ENCODE measurements at places on chromosomes 1 and 21.

GRCh38 chr1:228006786-228007048, at the start of gene WNT3A:
Gene WNT3A (plus strand): TSS chr1:228006998. CDS start chr1:228007129, 131 bp downstream.
- DNase-seq: no peak

DNA sequence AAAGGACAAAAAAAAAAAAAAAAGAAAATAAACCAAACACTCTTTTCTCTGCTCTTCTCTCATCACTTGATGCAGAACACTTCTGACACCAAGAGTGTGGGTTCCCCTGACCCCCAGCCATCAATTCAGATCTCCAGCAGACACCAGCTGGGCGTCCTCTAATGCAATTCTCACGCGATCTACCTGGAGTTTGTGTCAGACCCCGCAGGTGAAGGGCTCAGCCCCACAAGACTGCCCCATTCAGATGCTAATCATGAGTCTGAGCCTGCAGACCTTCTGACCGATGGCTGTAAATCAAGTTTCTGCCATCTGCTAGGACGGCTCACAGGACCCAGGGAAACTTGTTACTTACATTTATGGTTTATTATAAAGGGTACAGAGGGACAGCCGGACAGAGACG, 133.6 kb upstream of the C1orf174 start:
- no peak for DNase-seq

- no peak for DNase-seq
These were observed 12.7 kb upstream of the GADD45A start for GRCh38 chr1:67672260-67672803.

- no peak for DNase-seq
These were observed 45.4 kb upstream of the ATP1B1 start for GRCh38 chr1:169060919-169061639.

DNA sequence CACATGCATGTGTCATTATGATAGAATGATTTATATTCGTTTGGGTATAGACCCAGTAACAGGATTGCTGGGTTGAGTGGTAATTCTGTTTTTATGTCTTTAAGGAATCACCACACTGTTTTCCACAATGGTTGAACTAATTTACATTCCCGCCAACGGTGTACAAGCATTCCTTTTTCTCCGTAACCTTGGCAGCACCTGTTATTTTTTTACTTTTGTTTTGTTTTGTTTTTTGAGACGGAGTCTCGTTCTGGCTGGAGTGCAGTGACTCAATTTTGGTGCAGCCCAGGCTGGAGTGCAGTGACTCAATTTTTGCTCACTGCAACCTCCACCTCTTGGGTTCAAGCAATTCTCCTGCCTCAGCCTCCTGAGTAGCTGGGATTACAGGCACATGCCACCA, 8.5 kb upstream of the S100B start:
- no peak for DNase-seq

- no peak for DNase-seq
These were observed 479.8 kb upstream of the VAMP3 start for GRCh38 chr1:7290971-7291970.

DNA sequence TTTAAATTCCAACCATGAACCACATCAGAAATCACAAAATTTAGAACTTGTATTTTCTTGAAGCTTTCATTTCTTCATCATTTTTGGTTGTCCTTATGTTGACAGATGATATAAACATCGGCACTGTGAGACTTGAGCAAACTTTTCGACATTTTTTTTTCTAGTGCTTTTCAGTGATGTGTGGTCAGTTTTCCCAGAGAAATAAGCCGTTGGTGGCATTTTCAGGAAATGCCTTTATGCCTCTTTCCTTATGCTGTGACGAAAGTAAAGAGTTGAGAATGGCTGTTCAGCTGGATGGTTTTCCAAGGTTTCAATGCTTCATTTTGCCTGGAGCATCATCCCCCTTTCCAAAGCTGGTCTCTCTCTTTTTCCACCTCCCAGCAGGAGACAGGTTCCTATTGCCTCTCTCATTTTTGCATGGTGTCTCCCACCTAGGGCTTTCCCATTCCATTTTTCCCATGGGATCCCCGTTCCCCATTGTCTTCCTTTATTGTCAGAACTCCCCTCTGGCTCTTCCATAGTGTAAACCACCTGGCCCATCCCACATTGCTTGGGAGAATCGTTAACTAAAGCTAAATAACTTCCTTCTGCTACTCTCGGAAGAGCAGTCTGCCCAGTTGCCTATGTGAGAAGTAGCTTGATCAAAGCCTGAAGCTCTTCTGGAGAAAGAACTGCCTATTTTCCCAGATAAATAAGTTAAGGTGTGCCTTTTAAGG, 61.4 kb upstream of the DYNLT5 start:
- no peak for DNase-seq

DNA sequence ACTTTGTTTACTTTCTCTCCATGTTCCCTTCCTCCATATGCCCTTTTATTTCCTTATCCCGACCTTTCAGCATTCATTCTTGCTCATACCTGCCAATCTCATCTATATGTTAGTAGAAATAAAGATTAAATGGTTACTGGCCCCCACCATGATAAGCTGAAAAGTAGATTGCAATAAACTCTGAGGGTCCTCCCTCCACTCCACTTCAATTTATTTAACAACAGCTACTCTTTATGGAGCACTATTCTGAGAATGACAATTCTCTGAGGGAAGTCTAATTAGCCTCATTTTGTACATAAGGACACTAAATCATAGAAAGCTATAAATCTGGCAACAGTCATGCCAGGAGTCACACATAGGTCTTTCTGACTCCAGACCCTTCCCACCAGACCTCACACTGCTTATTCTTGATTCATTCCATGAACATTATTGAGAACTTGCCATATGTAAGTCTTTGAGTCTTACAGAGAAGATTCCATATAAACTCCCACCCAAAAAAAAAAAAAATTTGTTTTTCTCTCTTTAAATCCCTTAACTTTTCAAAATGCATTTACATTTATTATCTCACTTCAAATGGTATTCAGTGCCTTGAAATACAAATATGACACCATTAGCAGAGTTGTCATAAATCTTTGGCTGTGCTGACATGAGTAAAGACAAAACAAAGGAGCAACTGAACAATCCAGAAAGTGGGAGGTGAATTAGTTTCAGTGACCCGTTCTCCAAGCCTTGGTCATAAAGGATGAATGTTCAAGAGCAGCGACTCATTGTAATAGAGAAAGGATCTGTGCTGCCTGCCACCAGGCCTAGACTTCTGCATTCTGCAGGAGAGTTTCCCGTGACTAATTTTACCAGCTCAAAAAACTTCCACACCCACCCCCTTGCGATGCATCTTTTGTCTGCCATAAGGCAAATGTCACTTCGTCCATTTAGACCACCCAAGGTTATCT, 28.5 kb downstream of the PALMD start:
- no peak for DNase-seq

GRCh38 chr1:216075339-216075738, 347.9 kb downstream of the USH2A start:
- DNase-seq: no peak

GRCh38 chr1:195773931-195774330, 834.3 kb downstream of the KCNT2 start:
- no peak for DNase-seq

GRCh38 chr21:31559368-31560119, 99.9 kb upstream of the SOD1 start:
- peak; percentile 86 for DNase-seq

- DNase-seq: no peak
These were observed at the start of gene SLC16A4 for GRCh38 chr1:110390692-110391245. Gene SLC16A4 (minus strand): TSS chr1:110391026. CDS start chr1:110389323, 1,703 bp downstream.

GRCh38 chr1:237809099-237809498, 81.6 kb downstream of the ZP4 start:
- DNase-seq: no peak

GRCh38 chr1:246836209-246836966, 95.4 kb downstream of the AHCTF1 start:
- no peak for DNase-seq

DNA sequence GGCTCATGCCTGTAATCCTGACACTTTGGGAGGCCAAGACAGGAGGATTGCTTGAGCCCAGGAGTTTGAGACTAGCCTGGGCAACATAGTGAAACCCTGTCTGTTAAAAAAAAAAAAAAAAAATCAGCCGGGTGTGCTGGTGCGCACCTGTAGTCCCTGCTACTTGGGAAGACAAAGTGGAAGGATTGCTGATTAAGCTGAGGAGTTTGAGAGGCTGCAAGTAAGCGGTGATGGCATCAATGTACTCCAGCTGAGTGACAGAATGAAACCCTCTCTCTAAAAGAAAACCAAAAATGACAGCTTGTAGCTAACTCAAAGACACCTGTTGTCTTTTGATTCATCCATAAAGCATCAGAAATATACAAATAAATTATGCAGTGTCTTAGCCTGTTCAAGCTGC, 31.8 kb downstream of the SIPA1L2 start:
- no peak for DNase-seq

DNA sequence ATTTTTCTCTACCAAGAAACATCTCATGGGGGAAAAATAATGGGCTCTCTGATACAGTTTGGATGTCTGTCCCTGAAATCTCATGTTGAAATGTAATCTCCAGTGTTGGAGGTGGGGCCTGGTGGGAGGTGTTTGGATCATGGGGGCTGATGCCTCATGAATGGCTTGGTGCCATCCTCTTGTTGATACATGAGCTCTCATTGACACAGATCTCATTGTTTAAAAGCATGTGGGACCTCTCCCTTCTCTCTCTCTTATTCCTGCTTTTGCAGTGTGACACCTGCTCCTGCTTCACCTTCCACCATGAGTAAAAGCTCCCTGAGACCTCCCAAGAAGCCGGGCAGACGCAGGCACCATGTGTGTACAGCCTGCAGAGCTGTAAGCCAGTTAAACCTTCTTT, 332.5 kb upstream of the NRIP1 start:
- no peak for DNase-seq

- DNase-seq: no peak
These were observed 64.1 kb upstream of the RNPC3 start for GRCh38 chr1:103461161-103462105.

- DNase-seq: no peak
These were observed 9.6 kb upstream of the RGS1 start for GRCh38 chr1:192565946-192566345.

GRCh38 chr21:36171336-36171735, 14.7 kb downstream of the DOP1B start:
- DNase-seq: no peak

DNA sequence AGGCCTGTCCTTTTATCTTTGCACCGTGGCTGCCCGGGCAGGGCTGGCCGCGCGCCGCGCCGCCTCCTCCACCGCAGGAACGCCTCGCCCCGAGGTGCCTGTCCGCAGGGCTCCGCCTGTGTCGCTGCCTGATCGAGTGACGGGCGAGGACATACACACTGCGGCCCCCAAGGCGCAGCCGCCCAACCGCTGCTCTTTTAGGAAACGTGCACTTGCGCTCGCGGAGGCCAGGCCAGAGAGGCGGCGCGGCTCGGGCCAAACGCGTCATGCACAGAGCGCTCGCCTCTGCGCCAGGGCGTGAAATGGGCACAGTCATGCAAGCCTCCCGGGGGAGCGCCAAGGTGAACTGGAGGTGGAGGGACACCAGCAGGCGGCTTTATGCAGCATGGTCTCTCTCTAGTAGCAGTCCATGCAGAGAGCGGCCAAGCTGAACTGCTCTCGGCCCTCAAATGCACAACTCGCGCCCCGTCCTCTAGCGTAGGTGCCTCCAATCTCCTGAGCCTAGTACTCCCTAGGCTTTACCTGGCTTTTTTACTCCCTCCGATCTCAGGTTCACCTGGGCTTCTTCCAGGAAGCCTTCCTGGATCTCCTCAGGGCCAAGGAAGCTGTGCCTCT, 12.9 kb downstream of the TRABD2B start:
- DNase-seq: no peak

- DNase-seq: no peak
These were observed 37.5 kb upstream of the QSOX1 start for GRCh38 chr1:180116964-180117763.

GRCh38 chr21:39774227-39774626, 29.2 kb downstream of the IGSF5 start:
- no peak for DNase-seq

DNA sequence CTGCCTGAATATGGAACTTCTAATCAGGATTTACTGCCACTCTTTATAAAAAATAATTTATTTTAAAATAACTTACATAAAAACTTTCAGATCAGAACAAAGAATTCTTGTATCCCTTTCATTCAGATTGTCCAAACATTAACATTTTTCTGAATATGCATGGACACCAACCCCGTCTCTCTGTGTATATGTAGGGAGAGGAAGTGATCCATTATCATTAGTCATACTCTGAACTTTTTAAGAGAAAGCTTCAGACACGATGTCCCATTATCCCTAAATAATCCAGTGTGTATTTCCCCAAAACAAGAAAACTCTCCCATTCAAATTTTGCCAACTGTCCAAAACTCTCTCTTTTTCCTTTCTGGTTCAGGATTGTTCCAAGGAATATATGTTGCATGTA, 122.3 kb upstream of the CXADR start:
- no peak for DNase-seq

- DNase-seq: no peak
These were observed 27.3 kb upstream of the EVA1B start for GRCh38 chr1:36350659-36351226.

DNA sequence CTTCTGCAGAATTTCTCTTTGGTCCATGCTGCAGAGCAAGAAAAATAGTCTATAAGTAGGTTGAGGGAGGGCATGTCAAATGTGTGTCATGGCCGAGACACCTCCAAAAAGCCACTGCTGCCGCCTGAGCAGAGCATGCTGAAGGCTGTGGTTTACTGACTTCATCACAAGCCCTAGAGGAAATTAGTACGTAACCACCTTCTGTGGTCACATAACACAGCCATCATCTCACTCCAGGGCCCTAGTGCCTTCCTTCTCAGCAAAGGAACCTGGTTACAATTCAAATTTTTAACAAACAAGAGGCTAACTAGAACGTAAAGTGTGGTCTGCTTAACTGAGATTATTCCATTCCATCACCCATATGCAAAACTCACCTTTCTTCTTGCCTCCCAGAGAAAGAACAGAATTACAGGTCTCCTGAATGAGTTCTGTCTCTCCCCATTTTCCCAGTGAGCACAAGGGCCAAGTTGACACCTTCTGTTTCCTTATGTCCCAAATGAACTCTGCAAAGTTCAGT, at the start of gene PTPN22:
PTPN22 (minus strand) TSS at position 116 of the 517 bp plus-strand sequence.
- peak; percentile 54 for DNase-seq

GRCh38 chr1:86760199-86760598, 55.8 kb downstream of the SH3GLB1 start:
- no peak for DNase-seq

- no peak for DNase-seq
These were observed 872 bp upstream of the PPP2R5A start for GRCh38 chr1:212284332-212284743.

DNA sequence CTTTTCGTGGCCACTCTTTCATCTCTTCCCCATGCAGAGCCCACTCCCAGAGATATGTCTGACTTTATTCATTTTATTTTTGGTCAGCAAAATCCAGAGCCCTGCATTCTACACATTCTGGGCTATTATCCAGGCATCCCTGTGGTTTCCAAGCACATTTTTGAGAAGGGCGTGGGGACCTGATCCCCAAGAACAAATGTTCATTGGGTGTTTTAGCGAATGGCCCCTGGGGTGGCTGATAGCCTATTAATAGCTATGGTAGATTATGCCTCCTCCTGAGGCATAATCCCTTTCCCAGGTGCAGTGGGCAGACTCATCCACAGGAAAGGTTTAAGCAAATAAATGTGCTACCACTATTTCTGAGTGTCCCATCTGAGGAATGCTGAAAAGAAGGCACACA, 511.8 kb upstream of the USP24 start:
- no peak for DNase-seq

GRCh38 chr1:59688976-59689375, 125.8 kb upstream of the HOOK1 start:
- DNase-seq: no peak

Data from stimulated activated CD8-positive, alpha-beta memory T cell treated with anti-CD3 and anti-CD28 coated beads, Interleukin-7, amount 100 ng/mL, for 1 hour (primary cell).